ENCODE measurements at places on chromosomes 16 and 17.

DNA sequence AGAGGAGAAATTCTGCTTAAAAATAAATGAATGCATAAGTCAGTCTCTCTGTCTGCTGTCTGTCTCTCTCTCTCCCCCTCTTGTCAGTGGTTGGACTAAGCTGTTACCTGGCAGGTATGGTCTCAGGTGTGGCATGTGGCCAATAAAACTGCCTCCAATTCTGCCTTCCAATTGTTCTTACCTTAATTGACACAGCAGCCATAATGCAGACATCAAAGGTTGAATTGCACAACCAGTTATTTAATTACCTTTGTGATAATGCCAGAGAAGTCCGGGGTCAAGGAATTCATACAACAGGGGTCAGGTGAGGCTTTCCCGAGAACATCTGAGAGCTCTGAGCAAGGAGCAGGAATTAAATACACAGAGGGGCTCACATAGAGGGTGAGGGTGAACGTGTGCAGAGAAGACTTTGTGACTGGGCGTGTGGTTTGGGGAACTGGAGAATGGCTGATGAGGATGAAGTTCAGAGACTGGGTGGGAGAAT lies 78.8 kb upstream of the CDYL2 start:
- no peak for DNase-seq

DNA sequence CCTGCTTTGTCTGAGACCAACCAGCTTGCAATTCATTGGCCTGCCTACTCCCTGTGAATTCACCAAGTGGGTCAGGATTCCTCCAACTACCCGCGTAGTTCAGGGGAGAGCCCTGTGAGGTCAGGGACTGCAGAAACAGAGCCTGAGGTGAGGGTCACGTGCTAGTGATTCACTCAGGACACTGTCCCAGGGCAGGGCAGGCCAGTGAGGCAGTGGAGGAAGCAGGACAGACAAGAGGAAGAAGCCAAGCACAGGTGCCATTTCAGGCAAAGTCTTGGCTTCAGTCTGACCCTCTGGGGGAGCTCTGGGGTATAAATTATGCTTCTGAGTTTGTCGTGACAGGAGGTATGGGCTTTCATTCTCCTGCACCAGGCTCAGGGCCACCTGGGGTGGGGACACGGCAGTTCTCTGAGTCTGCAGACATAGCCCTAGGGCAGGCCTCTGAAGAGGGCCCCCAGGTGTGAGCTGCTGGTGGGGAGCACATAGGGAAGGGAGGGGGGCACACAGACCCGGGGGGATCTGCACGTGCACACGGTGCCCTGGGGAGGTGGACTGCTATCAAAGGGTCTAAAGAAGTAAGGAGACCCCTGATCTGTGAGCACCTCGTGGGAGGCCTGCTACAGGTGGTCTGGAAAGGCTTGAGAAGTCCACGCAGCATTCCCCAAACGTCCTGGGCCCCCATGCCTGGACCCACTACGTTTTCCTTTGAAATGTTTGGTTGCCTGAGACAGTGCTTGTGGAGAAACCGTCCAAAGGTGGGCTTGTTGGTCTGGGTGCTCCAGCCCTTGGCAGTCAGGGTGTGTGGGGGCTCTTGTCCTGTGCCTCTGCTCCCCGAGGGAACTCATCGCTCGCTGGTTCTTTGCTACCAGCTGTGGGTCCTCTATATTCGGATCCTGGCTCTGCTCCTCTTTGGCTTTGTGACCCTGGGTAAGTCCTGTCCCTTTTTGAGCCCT lies 46.4 kb downstream of the NKD1 start:
- DNase-seq: no peak

- DNase-seq: no peak
Observed at GRCh38 chr16:13120557-13120956, 219.2 kb downstream of the SHISA9 start.

DNA sequence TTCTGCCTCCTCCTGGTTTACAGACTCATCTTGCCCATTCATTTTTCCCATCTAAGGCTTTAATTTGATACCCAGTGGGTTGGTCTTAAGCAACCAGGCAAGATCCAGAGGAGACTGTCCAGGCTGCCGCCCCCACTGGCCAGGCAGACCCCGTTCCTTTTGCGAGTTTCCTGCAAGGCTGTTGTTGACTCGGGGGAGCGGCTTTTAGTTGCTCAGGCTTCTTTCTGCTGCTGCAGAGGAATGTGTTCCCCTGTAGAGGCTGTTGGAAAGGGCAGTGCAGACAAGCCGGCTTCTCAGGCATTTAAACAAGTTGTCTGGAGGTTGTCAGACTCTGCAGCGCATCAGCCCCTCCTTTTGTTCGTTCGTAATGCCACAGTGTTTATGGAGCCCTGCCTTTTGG lies 231.2 kb downstream of the PRKCA start:
- no peak for DNase-seq

GRCh38 chr16:28863929-28864793 lies 518 bp downstream of the SH2B1 start:
- DNase-seq: no peak

- no peak for DNase-seq
Observed at GRCh38 chr17:48540213-48540612, 4.7 kb downstream of the HOXB2 start.

- DNase-seq: no peak
Observed at GRCh38 chr16:11315510-11315909, 29.7 kb upstream of the RMI2 start.

GRCh38 chr16:8733849-8734540 lies 59.6 kb downstream of the ABAT start:
- DNase-seq: no peak
